ENCODE measurements at places on chromosomes 2 and 18.

DNA sequence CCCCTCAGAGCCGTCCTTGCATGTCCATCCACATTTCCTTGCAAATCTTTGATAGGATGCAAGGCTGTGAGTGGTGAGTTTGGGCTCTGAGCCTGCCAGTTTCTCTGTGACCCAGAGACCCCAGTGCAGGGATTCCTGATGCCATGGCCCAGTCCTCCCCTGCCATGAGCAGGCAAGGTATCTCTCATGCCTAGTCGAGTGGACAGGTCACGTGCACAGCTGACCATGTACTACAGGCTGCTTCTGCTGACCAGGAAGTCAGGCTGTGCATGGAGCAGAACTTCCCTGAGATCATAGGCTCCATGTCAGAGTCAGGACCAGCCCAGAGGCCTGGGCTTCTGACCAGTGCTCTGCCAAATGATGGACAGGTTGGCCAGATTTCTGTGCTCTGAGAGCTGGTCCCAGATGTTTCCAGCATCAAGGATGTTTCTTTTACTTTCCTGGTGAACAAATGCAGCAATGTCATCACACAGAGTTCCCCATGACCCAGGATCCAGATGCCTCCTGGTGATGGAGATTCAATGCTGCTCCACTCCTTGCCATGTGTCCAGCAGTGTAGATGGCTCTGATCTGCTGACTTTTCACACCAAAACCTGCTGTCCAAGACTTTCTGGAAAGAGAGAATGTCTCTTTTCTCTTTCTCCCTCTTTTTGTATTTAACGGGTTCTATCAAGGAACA lies 321.6 kb upstream of the HS6ST1 start:
- DNase-seq: no peak

DNA sequence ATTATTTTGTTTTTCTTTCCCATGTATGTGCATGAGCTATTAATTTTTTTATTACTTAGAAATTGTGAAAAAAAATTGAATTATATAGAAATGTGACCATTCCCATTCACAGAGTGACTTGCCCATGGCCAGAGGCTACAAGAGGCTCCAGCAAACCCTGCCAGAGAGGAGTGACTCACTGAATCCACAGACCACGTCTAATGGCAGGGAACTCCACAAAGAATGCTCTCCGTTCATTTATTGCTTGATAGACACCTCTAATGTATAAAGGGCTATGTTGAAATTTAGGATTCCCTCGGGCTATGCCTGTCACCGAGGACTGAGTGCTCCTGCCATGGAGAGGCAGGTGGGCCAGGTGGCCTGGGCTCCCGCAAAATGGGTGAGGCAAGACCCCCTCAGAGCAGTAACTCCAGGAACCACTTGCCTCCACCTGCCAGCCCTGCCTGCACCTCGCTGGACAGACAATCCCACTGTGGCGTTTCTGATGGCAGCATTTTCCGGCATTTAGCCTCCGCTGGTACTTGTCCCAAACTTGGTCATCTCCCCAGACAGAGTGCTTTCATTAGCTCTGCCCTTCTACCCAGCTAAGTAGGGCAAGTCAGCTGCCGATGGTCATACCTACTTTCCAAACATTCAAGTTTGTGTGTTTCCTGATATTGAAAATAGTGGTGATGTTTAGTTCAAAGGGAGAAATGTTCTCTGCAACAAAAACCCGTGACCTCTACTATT lies 200.3 kb downstream of the PRKCE start:
- no peak for DNase-seq

- DNase-seq: no peak
Measured at GRCh38 chr2:84888401-84889276, 7.8 kb upstream of the TRABD2A start.

- no peak for DNase-seq
Measured at GRCh38 chr2:217218269-217219163, 358.7 kb upstream of the TNP1 start.

DNA sequence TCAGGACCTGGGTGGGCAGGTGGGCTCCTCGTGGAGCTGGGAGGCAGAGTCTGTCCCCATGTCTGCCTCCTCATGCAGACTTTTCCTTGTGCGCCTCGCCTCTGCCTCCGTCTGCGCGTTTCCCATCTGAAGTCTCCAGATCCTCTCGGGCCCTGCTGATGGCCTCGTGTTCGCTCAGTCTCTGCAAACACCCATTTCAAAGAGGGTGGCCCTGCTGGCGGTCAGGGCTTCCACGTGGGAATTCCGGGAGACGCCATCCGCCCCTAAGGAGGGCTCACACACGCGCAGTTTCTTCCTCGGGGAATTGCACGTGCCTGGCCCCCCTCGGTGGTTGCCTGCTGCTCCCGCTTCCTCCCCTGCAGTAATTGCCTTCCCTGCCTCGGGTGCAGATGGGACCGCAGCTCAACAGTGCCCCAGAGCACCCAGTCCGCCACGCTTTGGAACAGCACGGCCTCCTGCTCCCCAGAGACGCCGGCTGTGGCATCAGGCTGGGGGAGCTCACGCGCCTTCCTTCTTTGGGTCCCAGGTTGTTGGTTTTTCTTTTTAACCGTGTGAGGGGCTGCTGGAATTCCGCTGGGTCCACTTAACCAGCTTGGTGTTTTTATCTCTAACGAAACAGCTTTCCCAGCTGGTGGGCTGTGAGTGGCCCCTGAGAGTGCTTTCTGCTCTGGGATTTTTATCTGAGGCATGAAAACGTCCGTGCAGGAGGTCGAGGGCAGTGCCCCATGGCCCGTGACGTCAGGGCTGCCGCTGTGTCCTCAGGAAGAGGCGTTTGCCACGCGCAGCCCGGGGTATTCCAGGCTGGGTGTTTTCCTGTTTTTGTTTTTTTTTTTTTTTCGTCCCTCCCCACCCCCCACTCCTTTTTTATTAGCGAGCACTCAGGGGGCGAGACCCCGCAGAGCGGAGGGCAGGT lies 16.1 kb downstream of the NFATC1 start:
- DNase-seq: no peak

GRCh38 chr18:29104671-29105070 lies 927.7 kb upstream of the CDH2 start:
- DNase-seq: no peak

DNA sequence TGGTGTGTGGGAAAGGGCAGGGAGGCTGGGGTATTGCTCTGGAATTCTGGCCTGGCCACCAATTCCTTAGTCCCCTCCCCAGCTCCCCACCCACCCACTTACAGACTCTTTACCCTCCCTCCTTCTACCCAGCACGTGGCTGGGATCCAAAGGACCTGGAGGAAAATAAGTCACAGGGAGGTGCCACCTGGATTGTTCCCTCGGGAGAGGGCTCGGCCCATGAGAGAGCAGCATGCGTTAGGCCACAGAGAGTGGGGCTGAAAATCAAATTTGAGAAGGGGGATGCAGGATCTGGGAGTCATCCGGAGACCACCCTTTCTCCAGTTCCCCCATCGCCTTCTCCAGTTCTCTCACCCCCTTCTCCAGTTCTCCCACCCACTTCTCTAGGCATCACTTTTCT lies 3.0 kb downstream of the ASPRV1 start:
- no peak for DNase-seq

DNA sequence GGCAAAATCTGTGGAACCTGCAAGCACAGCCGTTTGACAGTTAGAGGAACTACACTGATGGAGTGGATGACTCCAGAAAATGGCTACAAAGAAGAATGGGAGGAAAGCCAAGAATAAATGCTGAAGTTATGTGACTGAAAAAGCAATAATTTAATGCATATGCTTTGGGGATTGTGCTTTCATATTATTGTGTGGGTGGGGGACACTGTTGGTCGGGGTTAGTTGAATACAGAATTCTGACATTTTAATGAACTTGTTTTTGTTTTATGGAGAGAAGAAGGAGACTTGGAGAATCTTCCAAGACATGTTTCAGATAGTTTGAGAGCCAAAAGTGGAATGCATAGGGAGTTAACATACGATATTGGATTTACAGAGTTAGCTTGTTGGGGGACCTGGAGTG lies 68.5 kb downstream of the NRP2 start:
- no peak for DNase-seq

DNA sequence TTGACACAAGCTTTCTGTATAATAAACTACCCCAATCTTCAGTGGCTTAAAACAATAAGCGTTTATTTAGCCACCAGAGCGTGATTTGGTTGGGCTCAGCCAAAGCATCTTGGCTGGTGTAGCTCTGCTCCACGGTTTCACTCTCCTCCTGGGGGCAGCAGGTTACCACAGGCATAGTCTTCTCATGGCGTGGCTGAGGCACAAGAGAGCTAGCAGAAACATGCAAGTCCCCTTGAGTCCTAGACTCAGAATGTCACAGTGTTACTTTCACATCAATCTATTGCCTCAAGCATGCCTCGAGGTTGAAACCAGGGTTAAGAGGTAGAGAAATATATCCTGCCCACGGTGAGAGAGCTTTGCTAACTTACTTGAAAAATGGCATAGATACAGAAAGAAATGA lies 19.9 kb upstream of the SLC9A2 start:
- no peak for DNase-seq

- DNase-seq: no peak
Measured at GRCh38 chr2:169868951-169869350, 41.7 kb downstream of the UBR3 start.
